ENCODE measurements at places on chromosomes 6 and 20.

DNA sequence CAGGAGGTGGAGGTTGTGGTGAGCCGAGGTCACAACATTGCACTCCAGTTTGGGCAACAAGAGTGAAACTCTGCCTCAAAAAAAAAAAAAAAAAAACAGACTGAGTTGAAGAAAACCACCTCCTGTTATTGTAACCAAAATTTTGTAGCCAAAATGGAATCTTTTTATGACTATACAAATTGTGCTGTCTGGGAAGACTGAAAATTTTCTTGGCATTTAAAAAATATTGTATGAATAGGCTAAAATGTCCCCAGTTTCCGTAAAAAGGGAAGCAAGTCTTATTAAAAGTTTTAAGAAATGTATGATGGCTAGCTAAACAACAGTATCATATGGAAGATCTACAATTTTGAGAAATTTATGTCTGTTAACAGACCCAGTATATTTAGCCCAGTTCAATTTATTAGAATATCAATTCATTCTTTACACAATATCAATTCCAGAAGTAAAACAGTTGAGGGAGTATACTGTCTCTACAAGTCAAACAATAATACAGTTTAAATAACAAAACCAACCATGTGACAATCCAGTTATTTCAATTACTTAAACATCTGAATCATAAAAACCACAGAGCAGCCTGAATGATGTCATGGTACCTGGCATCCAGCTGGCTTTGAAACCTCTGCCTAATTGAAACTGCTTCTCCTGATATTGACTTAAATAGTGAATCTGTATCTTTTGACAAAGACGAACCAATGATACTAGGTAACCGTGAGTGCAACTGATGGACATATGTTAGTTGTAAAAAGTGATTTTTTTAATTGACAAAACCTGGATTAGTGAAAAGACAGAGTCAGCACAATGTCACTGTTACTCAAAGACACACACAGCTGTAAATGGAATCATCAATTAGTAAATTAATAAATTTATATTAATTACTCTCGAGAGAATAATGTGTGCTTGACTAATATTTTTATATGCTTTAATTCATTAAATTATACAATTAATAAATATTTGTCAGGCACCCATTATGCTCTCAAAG lies 166.6 kb upstream of the MARCKS start:
- DNase-seq, result no peak

DNA sequence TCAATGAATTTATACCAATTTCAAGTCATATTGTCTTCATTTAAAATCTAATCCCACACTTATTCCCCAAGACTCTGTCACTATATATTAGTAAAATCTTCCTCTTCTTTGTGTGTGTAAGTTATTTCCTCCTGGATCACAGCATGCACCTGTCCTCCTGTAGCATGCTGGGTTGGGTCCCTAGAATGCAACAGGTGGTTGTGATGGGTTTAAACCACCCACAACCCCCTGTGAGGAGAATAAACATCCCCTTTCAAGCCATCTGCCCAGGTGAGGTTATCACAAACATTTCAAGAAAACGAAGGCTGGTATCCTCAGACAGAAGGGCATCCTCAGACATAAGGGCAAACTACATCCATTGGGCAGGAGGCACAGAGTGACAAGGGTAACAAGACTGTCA lies 26.4 kb downstream of the DZANK1 start:
- no peak for DNase-seq

- DNase-seq, result no peak
Observed at GRCh38 chr6:132357120-132357519, 44.2 kb downstream of the MOXD1 start.

GRCh38 chr6:53718597-53719460 lies 53.3 kb upstream of the KLHL31 start:
- peak; percentile 9 for DNase-seq

- no peak for DNase-seq
Observed at GRCh38 chr20:3383878-3384495, 23.5 kb downstream of the DNAAF9 start.

GRCh38 chr6:84061174-84061573 lies 27.6 kb downstream of the MRAP2 start:
- no peak for DNase-seq

GRCh38 chr6:98124171-98124570 lies 710.2 kb upstream of the POU3F2 start:
- no peak for DNase-seq

- DNase-seq, result no peak
Observed at GRCh38 chr6:157079771-157080170, 243.5 kb downstream of the TMEM242 start.

GRCh38 chr6:35368038-35368887 lies 25.9 kb downstream of the PPARD start:
- no peak for DNase-seq

GRCh38 chr6:135583256-135583761 lies 85.8 kb upstream of the AHI1 start:
- no peak for DNase-seq

DNA sequence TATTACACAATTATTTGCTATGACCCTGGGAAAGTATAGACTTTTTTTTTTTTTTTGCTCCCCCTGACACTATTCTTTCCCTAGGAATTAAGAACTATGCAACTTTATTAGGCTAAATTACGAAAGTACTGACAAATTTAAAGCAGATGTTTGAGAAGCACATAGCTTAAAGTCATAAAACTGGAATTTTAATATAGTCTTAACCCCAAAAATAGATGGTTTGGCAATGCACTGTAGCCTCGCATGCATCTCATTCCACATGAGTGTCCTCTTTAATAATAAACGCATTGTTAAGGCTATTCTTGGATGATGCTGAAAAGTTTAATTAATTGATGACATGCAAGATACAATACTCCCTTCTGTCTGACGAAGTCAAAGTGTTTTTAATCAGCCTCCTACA lies 49.3 kb downstream of the TBC1D7 start:
- no peak for DNase-seq

DNA sequence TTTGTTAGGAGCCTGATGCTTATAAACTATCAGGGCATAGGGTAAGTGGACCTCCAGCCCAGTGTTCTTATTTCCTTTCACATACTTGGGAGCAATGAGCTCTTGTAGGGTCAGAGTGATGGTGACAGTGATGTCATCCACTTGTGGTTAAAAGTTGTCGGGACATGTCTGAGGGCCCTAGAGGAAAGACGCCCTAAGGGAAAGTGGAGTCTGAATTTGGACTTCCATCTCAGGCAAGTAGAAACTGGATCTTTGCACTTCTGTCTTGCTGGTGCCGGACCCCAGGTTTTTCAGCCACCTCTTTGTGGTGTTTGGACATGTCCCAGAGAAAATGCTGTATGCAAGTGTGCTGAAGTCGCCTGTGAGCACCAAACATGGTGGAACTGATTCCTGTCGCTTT lies 900.5 kb downstream of the C6orf118 start:
- DNase-seq, result no peak

GRCh38 chr20:24970754-24971153 lies 21.7 kb downstream of the CST7 start:
- no peak for DNase-seq

GRCh38 chr6:150516199-150516598 lies 83.5 kb upstream of the PLEKHG1 start:
- DNase-seq, result no peak

DNA sequence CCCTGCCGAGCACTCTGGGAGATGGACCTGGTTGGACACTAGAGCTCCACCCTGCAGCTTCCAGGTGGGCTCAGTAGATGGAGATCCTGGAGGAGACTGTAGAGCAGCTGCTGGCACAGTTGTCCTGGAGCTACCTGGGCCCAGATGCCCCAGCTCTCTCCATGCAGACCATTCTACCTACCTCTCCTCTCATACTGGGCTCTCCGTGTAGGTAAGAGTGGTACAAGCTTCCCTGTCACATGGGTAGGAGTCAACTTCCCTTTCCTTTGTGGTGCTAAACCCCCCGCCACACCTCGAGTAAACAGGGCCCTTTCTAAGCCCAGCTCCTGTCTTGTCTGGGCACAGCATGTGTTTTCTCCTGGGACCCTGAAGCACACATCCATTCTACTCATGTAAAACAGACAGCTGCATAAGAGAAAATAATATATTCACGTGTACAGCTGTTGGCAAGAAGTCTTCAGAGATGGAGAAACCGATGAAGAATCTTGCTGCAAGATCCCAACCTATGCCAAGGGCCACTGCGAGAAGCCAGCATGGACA lies 108.1 kb upstream of the DUSP22 start:
- DNase-seq, result no peak

GRCh38 chr6:63816982-63817436 lies 181.4 kb downstream of the PHF3 start:
- no peak for DNase-seq

- no peak for DNase-seq
Observed at GRCh38 chr6:165178056-165178455, 131.3 kb downstream of the C6orf118 start.
